Kidney epithelial cell (primary cell): ENCODE measurements at places on chromosomes 7 and 10.

- DNase-seq: no peak
Observed at GRCh38 chr10:7291487-7292270, 119.2 kb downstream of the SFMBT2 start.

DNA sequence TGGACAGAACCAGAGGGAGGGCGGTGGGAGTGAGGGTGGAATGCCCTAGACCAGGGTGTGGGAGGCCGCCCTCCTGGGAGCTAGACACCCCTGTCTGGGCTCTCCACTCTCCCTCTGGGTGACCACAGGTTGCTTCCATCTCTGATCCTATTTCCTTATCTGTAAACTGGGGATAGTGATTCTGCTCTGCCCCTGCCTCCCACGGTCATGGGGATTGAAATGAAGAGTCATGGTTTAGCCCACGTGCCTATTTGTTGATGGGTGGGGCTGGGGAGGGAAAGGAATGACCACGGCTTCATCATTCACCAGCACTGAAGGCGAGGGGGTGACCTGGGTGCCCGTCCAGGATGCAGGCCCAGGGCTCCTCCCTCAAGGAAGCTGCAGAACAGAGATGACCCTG, 49.3 kb upstream of the PCBD1 start:
- no peak for DNase-seq

GRCh38 chr7:18638594-18639452, 143.3 kb downstream of the HDAC9 start:
- peak; percentile 19 for DNase-seq

DNA sequence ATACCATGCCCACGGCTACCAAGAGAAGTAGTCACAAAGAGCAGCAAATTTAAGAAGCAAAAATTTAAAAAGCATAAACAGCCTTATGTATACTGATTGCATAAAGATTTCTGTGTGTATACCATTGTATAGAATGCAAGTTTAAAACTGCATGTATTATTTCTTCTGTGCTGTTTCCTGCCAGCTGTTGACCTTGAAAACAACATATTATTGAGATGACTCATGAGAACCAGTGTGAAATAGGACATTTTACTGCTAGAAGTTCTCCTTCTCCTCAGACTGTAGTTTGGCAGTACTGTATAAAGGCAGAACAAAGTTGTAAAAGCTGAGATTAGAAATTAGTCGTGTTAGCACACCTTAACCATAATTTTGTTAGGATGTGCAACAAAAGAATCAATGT, 42.3 kb upstream of the SGCE start:
- DNase-seq: peak; percentile 69

- no peak for DNase-seq
Observed at GRCh38 chr7:65387891-65388290, 14.2 kb downstream of the ZNF92 start.

DNA sequence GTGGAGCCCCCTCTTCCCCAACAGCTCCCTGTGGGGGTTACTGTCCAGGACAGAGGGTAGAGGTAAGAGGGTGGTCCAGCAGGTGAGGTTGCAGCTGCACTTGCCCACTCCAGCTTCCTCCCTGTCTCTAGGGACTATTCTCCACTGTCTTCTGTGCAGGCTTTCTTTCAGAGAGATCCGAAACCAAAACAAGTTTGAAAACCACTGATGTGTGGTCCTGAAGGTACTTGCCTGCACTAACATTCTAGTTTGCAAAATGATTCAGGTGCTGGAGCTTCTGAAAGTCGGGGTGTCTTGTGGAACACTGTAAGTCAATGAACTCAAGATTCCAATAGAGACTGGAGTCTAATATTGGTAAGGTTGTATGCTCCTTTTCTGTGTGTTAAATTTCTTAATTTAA, 63.1 kb downstream of the BLNK start:
- no peak for DNase-seq

DNA sequence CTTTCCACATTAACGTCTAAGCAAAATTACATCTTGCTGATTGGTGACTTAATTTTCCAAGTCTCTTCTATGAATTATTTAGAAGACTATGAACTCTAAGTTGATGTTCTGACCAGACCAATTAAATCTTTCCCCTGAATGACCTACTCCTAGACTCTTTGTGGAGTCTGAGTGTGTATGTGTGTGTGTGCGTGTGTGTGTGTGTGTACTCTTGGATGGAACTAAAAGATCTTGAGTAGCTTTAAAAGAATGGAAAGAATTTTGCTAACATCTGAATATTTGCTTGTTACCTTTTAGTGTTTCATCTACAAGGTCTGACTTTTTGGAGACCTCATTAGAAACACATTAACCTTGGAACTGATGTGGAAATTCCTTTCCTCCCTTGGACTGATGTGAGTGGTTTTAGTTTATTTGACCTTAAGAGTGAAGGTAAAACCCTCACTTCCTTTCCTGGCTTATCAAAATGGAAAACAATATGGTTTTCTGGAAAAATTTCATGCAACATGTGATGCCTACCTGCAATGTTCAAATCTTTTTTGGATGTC, 257.1 kb downstream of the GATA3 start:
- DNase-seq: no peak

- no peak for DNase-seq
Observed at GRCh38 chr10:44832595-44833390, 78.3 kb upstream of the TMEM72 start.

GRCh38 chr10:110802551-110803238, 69.0 kb upstream of the PDCD4 start:
- peak; percentile 76 for DNase-seq
